CD4-positive, alpha-beta T cell treated with Interleukin-6 at 100 ng/mL for 8 hours (primary cell): ENCODE measurements at places on chromosomes 4 and X.
A peak's percentile ranks its signal among the peaks of the same experiment; 100 is the strongest.

GRCh38 chrX:70592091-70592490 lies 147.5 kb downstream of the DLG3 start:
- DNase-seq, result no peak

DNA sequence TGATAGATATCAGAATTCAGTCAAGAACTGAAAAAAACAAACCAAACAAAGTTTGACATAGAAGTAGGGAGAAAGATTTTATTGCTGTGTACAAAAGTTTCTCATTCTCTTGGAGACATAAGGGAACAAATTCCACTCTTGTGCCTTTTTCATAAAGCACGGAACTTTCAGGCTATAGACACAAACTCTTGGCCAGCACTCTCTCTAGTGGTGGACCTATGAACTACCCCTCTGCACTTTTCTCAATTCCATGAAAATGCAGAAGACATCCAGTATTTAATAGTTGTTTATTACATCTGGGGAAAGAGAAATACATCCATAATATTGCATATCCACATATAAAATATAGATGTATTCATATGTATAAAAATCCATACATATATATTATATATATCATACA lies 291.6 kb upstream of the HS3ST1 start:
- DNase-seq, result no peak

- no peak for DNase-seq
These were observed 393.7 kb upstream of the INTU start for GRCh38 chr4:127238956-127239475.

GRCh38 chr4:101157415-101158133 lies 189.8 kb downstream of the PPP3CA start:
- DNase-seq, result no peak

DNA sequence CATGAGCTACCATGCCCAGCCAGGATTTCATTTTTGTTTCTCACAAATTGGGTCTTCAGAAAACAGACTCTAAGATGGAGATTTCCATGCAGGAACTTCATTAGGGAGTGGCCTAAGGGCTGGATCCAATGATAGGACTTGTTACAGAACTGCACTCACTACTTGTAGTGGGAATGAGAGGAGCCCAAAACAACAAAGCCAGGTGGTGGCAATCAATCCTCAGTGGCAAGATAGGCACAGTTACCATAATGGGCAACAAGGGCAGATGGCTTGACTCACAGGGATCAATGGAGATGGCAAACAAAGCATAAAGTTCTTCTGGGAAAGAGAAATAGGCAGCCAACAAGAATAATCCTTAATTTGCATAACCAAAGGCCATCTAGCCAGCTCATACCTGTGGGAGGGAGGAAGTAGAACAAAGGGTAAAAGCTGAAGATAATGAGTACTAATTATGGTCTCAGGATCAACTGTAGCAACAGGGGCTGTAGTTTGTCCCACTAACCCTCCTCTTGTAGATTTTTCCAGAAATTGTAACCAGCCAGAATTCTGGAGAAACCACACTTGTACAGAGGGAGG lies 72.8 kb upstream of the MAPK10 start:
- no peak for DNase-seq

DNA sequence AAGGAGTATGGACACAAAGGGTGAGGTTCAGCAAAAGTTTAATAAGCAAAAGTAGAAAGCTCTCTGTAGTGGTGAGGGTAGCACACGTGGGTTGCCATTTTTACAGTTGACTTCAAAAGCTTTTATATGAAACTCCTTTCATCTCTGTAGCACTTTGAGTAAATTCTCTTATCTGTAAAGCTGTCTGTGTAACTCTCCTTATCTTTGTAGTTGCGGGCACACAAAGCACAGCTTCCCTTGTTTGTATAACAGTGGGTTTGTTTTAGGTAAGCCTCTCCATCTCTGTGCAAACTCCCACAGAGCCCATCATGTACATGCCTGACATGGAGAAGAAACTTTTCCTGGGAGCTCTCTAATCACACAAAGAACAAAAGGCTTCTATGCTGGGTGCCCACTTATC lies 325.9 kb upstream of the PABPC5 start:
- no peak for DNase-seq

DNA sequence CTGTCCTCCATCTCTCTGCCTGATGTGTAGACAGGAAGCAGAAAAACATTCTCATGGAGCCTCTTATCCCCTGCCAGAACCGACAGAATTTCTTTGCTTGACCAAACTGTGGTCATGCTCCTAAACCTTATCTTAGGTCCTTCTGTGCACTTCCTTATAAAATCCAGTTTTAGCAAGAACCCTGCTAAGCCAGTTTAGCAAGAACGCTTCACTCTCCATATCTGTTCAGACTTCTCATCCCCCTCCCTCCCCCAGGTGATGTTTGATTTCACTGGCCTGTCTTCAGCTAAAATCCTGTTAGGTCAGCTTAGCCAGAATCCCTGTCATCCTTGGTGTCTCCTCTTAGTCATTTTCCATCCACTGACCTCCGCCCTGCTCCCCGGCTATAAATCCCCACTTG lies 1130.9 kb upstream of the PRKX start:
- DNase-seq, result no peak

DNA sequence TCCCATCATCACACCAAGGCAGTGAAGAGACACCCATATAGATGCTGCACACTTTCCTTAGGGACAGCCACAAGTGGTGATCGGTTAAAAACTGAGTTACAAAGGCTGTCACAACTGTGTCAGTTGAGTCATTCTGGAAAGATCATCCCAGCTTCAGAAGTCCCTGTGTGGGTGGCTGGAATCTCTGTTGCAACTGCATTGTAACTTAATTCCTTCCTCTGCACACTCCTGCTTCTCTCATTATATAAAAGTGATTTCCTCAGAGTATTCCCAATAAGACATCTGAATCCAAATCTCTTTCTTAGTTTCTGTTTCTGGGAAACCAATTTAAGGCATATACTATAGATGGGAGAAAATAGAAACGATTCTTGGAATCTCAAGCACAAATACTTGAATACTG lies 88.1 kb downstream of the FSTL5 start:
- DNase-seq, result no peak

DNA sequence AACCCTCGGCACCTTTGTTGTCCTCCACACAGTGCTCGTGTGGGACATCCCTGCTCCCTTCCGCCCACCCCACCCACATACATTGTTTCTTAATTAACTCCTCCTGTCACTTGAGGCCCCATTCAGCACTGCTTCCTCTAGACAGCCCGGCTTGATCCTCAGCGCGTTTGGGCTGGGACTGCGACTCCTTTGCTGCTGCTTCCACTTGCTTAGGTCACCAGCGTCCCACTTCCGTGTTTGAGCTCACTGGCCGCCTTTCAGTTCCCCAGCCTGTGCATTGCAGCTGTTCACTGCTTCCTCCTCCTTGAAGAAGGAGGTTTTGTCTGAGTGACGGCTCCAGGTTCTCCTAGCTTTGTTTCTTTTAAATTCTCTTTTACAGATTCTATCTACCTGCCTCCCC lies 16.1 kb downstream of the RNF4 start:
- DNase-seq, result peak; percentile 68

DNA sequence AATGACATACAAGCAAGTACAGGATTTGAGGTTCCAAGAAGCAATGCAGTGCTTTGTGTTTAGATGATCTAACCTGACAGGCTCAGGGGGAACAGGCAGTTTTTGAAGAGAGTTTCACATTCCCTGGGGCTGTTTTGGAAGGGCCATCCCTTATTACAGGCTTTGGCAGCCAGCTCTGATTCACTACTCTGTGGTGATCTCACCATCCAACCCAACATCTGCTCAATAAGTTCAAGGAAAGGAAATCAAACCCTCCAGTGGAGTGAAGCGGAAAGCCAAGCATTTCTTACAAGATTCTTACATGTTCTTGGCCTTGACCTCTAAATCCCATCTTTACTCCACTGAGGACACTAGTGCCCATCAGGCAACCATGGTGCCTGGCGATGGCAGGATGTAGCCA lies 7.5 kb downstream of the IDS start:
- DNase-seq, result no peak

GRCh38 chrX:141668371-141668770 lies 30.2 kb downstream of the SPANXD start:
- no peak for DNase-seq

DNA sequence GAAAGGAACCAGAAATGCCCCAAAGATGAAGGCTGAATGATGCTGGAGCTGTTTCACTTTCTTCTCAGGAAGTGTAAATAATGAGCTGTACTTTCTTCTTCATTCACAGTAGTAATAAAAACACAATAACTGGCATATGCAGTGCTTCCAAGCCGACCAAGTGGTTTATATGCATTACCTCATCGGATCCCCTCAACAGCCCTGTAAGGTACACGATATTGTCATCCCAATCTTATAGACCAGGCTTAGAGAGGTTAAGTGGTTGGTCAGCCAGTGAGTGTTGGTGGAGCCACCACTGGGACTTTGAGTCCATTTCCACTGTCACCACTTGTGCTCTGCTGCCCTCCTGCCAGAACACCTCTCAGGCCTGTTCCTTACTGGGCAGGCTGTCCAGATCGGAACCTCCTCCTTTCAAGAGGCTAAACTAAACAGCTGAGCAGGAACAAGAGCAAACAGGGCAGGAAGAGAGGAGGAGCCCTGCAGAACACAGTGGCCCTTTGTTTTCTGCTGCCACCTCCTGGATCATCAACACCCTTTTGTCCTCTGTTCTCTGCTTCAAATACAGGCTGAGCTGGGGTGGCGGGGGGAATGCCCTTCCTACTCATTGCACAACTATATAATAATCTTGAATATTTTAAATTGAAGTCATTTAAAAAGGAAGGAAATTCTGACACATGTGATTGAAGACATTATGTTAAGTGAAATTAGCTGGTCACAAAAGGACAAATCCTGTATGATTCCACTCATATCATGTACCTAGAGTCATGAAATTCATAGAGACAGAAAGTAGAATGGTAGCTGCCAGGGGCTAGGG lies 112.5 kb upstream of the ATP6AP2 start:
- DNase-seq, result peak; percentile 36

GRCh38 chrX:4263030-4263803 lies 549.8 kb upstream of the PRKX start:
- no peak for DNase-seq

DNA sequence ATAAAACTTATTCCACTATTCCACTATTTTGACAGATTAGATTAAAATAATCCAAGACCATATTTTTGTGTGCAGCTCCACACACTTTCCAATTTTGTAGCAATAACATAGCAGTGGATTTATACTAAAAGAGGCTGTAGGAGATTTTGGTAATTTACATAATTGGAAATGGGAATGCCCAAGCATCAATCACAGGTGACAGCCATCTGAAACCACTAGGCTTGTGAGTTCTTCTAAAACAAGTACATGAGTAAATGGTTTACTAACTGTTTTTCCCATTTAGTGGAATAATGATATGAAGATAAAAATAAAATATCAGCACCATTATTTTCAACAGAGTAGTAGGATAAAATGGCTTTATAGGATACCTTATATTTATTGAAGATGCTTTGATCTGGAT lies 4.4 kb downstream of the ANK2 start:
- DNase-seq, result no peak

DNA sequence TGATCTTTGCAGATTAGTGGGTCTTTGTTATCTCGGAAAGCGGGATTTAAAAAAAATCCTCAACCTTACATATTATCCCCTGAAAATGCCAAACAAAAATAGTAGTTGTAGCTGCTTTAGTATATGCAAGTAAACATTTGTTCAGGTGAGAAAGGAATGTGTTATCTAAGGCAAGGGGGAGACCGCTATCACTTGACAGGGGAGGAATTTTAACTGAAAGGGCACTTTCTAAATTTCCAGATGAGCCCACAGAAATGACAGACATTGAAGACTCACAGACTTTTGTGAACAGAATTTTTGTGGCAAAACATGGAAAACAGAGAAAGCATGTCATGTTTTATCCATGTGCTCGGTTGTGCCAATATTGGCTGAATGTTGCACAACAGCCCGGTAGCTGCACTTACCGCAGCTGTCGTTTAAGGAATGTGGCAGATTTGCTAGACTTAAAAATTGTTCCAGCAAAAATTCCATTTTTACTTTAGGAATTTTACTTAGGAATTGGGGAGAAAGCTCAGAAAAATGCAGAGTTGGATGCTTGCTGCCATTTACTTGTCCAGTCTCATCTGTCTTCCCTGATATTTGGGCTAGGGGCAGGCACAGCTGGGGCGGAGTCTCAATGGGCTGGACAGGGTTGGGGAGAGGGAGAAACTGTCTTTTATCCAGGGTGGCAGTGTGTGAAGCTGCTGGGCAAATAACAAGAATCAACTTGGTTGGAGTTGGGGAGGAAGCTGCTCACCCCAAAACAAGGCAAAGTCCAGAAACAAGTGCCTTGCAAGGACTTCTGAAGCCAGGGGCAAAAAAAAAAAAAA lies 94.6 kb upstream of the RPS6KA3 start:
- DNase-seq, result no peak

DNA sequence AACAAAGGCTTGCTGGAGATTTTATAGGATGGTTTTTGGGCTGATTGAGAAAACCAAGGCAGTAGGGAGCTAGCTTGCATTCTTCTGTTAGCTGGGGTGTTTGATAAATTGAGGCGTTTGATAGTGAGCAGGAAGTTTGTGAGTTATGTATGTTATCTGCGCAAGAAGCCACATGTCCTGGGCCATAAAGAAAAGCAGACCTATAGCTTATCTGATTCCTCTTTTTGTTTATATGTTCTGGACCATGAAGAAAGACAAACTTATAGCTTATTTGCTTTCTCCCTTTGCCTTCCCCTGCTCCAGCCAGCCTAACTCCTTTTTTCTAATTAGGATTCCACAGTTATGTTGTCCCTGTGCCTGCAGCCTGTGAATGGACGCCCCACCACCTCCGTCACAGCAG lies 9.2 kb downstream of the HNRNPH2 start:
- no peak for DNase-seq

DNA sequence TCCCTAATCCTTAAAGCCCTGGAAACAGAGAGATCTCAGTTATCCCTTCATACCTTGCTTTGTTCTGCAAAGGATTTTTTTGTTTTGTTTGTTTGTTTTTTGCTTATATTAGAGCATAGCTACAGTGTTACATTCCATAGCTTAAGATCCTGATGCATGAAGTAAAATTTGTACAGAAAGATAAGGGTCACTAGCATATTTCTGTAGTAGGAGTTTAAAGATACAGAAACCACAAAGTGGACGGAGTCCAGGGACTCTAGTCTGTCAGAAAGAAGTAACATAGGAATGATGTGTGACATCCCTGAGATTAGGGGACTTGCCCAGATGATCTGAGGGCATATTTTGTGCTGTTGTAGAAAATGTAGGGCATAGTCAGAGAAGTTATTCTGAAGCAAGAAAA lies 151.9 kb upstream of the PLAC1 start:
- no peak for DNase-seq

GRCh38 chr4:86386817-86387415 lies 27.1 kb upstream of the MAPK10 start:
- DNase-seq, result no peak

- DNase-seq, result no peak
These were observed 378.9 kb downstream of the SMARCA1 start for GRCh38 chrX:129144172-129145038.

DNA sequence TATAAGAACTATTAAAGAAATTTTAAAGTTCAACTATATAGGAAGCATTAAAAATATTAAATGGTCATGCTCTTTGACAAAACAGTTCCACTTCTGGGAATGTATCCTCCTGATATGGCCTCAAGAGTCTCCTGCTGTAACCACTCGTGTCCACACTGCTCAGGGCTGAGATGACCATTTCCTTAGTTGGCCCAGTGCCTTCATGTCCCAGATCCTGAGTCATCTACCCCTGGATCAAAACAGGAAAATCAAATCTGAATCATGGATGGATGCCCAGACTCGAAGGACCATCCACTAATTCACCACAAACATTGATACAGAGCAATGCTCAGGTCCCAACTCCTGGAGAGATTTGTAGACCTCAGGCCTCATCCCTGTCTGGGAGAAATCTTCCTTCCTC lies 44.7 kb downstream of the GPRASP3 start:
- DNase-seq, result no peak
